SK-MEL-5 (cell line): ENCODE measurements at places on chromosomes 12 and 14. TPM values are rescaled to one million over a fixed set of nuclear protein-coding genes. Genes with fewer than 3 reads are reported as not detected.

DNA sequence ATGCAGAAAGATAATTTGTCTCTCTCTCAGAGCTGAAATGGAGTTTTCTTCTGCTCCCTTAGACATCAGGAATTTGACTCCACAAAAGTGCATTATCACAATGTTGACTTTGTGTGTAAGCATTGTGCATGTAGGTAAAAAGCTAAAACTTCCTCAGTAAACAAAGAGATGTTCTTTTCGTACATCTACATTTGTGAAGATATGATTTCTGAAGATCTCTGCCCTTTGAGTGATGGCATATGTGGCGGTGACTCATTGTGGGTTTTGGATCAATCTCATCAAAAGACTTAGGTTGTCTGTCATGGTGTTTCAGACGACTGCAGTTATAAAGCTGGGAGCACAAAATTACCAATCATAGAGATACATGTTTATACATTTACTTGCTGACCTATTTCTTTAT is 411.4 kb upstream of the LMO3 start:
- no peak for DNase-seq

DNA sequence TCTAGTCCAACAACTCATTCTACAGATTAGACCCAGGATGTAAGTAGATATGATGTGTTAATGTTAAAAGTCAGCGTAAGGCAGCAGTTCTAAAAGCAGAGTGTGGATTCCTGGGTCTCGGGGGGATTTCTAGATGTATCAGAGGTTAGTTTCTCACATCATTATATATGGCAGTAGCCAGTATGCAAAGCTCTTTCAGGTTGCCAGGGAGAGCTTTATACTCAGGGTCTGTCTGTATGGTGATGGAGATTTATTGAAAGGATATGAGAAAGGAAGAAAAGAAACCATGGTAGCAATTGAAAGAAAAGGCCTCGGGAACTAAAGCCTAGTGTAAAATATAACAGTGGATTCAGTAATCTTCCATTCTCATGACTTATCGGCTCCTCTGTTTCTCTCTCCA is 26.2 kb upstream of the PAWR start:
- no peak for DNase-seq

DNA sequence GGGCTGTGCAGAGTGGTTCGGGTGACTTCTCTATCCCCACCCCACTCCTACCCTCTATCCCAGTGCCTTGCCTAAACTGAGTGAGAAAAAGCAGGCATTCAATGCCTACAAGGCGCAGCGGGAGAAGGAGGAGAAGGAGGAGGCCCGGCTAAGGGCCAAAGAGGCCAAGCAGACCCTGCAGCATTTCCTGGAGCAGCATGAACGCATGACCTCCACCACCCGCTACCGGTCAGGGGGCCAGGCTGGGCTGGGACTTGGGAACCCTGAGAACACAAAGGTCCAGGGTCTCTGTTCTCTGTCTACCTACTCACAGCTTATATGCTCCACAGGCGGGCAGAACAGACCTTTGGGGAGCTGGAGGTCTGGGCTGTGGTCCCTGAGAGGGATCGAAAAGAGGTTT is 11.7 kb downstream of the PRPF40B start:
- DNase-seq: no peak

DNA sequence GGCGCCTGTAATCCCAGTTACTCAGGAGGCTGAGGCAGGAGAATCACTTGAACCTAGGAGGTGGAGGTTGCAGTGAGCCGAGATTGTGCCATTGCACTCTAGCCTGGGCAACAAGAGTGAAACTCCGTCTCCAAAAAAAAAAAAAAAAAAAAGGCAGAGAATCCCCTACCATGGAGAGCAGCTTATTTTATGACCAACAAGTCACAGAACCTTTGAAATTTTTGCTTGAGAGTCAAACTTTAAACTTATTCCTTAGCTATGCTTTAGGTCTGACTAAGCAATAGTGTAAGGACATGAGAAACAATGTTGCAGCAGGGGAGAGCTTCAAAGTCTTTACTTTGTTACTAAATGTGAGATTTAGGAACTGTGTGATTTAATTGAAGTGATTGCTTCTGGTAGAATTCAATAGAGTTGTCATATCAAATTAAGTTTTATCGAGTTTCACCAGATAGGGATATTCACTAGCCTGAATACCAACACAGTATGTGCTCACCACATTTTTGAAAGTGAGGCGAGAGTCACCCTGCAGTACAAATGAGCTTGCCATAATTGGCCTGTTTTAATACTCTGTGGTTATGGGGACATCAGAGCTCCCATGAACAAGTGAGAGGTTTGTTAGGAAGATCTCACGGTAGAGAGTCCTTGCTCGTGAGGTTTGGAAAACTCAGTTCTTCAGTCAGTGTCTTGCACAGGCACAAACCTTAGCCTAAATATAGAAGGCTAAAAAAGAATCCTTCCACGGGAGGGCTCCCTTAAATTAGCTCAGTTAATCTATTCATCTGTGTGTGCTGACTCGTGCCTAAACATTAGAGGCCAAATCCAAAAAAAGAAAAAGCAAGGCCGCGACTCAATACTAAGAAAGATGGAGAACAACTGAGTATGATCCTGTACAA is 108.6 kb downstream of the SAMD4A start:
- no peak for DNase-seq

- DNase-seq: no peak
These were observed 454.9 kb downstream of the ATP23 start for GRCh38 chr12:58396239-58396638.

DNA sequence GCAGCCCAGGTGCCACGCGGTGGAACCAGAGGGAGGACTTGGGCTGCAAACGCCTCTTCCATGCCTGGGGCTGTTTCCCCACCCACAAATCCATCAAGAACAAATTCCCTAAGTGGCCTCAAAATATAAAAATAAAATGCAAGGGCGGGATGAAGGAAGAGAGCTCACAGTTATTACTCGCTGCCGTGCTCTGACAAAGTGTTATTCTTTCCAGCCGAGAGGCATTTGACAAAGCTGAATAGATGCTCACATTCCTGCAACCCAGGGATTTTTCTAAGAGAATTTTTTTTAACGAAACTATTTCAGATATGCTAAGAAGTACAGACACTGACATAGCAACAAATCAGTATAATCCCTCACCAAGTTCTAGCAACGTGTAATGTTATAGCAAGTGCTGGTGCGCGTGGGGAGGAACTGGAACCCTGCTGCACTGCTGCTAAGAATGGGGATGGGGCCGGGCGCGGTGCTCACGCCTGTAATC is 70.7 kb downstream of the SCARB1 start:
- peak; percentile 47 for DNase-seq

GRCh38 chr12:29155079-29155478 is 6.0 kb downstream of the FAR2 start:
- peak; percentile 49 for DNase-seq

The PZP gene
- 0.59 TPM in 1 of 2 replicates, not detected in the other for total RNA-seq
